ENCODE measurements at places on chromosomes 3 and 15. TPM values are rescaled to one million over a fixed set of nuclear protein-coding genes. Genes with fewer than 3 reads are reported as not detected.

GRCh38 chr3:4408958-4409357 lies 58.1 kb downstream of the SUMF1 start:
- DNase-seq, result no peak

Gene TJP1
- total RNA-seq, result 29.4 TPM

DNA sequence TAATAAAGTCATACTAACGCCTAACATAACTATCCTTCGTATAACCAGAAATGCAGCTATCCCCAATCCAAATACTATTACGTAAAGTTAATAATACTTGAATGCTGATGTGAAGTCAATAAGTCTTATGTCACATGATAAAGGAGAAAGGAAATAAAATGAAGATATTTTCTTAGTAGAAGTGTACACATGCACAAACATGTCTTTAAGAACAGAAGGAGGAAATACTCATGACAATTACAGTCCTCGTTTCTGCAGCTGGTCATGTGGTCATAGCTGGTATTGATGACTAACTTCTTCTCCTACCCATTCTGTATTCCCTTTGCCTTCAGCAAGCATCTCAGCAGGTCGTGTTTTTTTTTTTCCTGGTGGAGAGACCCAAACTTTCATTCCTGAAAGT lies 244.3 kb downstream of the CHL1 start:
- no peak for DNase-seq

Gene TCF12
- 200 TPM for total RNA-seq

Gene STAC
- 3.5 TPM for total RNA-seq

Measured in Daoy (cell line).